Upper lobe of right lung (tissue), 1 donor: ENCODE measurements at places on chromosomes 3 and 15. TPM values are rescaled to one million over a fixed set of nuclear protein-coding genes. Genes with fewer than 3 reads are reported as not detected.

- no peaks in the 10 kb centered on the region for H3K27me3 ChIP-seq
- DNase-seq: no peak
- H3K4me3 ChIP-seq: no peak overlapping the region
- no peaks in the 10 kb centered on the region for H3K4me1 ChIP-seq
- H3K36me3 ChIP-seq: no peaks in the 10 kb centered on the region
Observed at GRCh38 chr3:197394464-197395321, 96.3 kb upstream of the DLG1 start.

DNA sequence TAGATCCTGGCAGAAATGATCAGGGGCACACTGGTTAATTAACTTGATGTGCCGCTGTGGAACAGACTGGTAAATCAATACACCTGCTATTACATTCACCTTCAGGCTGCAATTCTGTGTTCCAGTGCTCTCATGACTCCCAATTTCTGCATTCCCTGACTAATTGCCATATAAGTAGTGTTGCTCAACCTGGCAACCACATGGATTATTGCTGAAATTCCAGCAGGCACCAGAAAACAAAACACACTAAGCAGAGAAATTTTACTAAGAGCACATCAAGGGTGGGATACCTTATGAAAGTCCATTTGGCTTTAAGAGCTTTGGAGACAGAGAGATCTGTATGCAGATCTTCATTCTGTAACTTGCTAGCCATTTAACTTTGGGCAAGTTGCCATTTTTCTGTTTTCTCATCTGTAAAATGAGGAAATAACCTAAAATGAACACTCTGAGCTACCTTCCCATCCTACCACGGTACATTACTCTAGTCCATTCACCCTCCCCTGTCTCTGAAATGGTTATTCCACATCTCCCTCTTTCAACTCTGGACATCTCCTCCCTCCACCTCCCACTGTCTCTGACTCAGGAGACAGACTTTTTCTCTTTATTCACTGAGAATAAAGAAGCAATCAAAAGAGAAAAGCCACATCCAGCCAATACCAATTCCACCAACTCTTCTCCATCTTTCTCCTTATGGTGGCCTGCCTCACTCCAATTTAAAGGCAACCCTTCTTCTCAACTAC is 54.6 kb downstream of the STAC start:
- H3K4me3 ChIP-seq: no peak overlapping the region
- peaks cover 7% of the 10 kb centered on the region for H3K4me1 ChIP-seq
- no peaks in the 10 kb centered on the region for H3K27me3 ChIP-seq
- H3K27ac ChIP-seq: no peak overlapping the region
- DNase-seq: no peak

GRCh38 chr15:56344336-56344735 is 20.9 kb upstream of the TEX9 start:
- H3K27me3 ChIP-seq: no peaks in the 10 kb centered on the region
- H3K36me3 ChIP-seq: no peaks in the 10 kb centered on the region
- no peaks in the 10 kb centered on the region for H3K4me1 ChIP-seq
- H3K4me3 ChIP-seq: no peak overlapping the region

- no peaks in the 10 kb centered on the region for H3K4me1 ChIP-seq
- no peak overlapping the region for H3K27ac ChIP-seq
- H3K36me3 ChIP-seq: no peaks in the 10 kb centered on the region
- DNase-seq: no peak
- H3K4me3 ChIP-seq: no peak overlapping the region
- no peaks in the 10 kb centered on the region for H3K27me3 ChIP-seq
Observed at GRCh38 chr15:77012868-77013267, 17.9 kb downstream of the PSTPIP1 start.

IL17RD gene
- total RNA-seq: 1.1 TPM

SPCS1 gene
- total RNA-seq: 76.0 TPM

USP50 gene
- total RNA-seq: not detected
